Cardiac ventricle fibroblast (primary cell): ENCODE measurements at places on chromosomes 5 and 9. TPM values are rescaled to one million over a fixed set of nuclear protein-coding genes. Genes with fewer than 3 reads are reported as not detected.

The PCDHA11 gene
- total RNA-seq = not detected in 2 replicates

The SYK gene
- total RNA-seq = not detected in 2 replicates

The CCDC152 gene
- total RNA-seq = 1.0 and 1.2 TPM in 2 replicates

The PCDHGA4 gene
- total RNA-seq = 5.8 and 6.8 TPM in 2 replicates

The LEAP2 gene
- total RNA-seq = 0.10 and 0.37 TPM in 2 replicates

The ECSCR gene
- 2.1 and 5.1 TPM in 2 replicates for total RNA-seq

The SLC36A3 gene
- not detected in 2 replicates for total RNA-seq

The NMUR2 gene
- total RNA-seq = not detected in 2 replicates

The SHOC1 gene
- not detected in 2 replicates for total RNA-seq

The ANKRD55 gene
- total RNA-seq = 0.15 TPM in 1 of 2 replicates, not detected in the other

The SLC28A3 gene
- not detected in 2 replicates for total RNA-seq

The SPATA31D4 gene
- not detected in 2 replicates for total RNA-seq

The SPATA31C1 gene
- not detected in 2 replicates for total RNA-seq

The DAPK1 gene
- 19.5 and 21.1 TPM in 2 replicates for total RNA-seq

The SKIC3 gene
- 48.0 and 49.3 TPM in 2 replicates for total RNA-seq

The AFAP1L1 gene
- total RNA-seq = 28.3 and 33.6 TPM in 2 replicates

The SERF1A gene
- 5.5 and 20.0 TPM in 2 replicates for total RNA-seq
